Activated gamma-delta T cell (primary cell): ENCODE measurements at places on chromosomes 12 and 14.

GRCh38 chr12:115639648-115640012, 637.9 kb downstream of the MED13L start:
- DNase-seq: no peak

- DNase-seq: no peak
Observed at GRCh38 chr12:100114574-100114973, 28.1 kb downstream of the BLTP3B start.

DNA sequence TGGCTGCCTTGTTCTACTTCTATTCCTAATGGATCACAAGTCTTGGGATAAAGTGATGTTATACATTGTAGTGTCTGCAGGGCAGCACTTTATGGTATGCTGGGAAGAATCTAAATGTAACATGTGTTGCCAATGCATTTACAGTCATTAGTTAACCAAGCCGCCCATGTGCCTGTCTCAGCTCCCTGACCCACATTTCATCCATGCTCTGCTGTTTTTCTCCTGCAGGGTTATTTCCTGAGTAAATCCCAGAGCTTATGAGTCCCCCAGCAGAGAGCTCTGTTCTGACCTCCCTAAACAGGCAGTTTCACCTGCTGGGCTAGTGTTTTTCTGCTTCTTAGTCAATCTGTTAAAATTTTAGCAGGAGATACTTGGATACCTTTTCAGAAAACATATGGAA, 4.4 kb upstream of the TMTC2 start:
- no peak for DNase-seq

- DNase-seq: no peak
Observed at GRCh38 chr12:122058549-122059149, 19.9 kb upstream of the MLXIP start.

DNA sequence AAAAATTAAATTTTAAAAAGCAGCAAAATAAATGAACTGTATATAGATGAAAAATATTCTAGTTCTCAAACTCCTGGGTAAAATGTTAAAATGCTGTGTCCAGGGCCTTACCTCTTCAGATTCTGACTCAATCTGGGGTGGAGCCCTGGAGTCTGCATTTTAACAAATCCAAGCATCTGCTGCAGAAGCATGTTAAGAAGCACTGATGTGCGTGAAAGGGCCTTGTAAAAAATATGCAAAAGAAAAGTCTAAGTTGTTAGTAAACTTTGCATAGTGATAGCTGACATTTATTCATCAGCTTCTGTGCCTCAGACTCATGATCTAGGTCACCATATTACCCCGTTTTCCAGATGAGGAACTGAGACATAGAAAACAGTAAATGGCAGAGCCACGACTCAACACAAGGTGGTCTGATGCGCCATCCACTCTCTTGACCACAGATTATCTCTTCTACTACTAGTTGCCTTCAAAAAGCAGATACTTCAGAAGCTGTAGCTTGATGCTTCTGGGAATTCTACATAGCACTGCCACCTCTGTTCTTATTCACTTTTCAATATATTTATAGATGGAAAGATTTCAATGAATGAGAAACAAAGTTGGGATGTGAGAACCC, 28.0 kb upstream of the PTCSC3 start:
- no peak for DNase-seq

GRCh38 chr12:112087851-112088250, 20.7 kb downstream of the NAA25 start:
- no peak for DNase-seq

GRCh38 chr12:46150735-46151134, 118.1 kb downstream of the SLC38A1 start:
- DNase-seq: no peak

- DNase-seq: no peak
Observed at GRCh38 chr12:116182359-116183063, 95.0 kb downstream of the MED13L start.

GRCh38 chr12:69252033-69252432, 12.7 kb downstream of the CPSF6 start:
- DNase-seq: no peak

DNA sequence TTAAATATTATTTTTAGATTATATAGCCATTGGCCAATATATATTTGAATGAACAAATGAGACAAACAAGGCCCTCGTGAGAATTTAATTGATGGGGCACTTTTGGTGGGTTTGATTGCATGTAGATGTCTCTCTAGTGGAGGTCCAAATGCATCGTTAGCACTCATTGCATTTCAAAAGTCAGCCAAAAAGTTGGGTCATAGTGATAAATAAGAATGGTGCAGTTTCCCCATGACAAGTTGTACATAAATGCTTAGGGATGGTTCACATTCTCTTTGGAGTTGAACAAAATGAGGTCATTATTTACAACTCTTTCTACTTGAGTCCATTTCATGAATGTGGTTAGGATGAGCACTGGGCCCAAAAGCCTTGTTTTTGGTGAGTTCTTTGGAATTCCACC, 1.0 kb downstream of the BEST3 start:
- no peak for DNase-seq

GRCh38 chr14:28468191-28469151, 298.1 kb upstream of the FOXG1 start:
- DNase-seq: no peak

- no peak for DNase-seq
Observed at GRCh38 chr14:89746654-89747053, 207.9 kb downstream of the EFCAB11 start.

DNA sequence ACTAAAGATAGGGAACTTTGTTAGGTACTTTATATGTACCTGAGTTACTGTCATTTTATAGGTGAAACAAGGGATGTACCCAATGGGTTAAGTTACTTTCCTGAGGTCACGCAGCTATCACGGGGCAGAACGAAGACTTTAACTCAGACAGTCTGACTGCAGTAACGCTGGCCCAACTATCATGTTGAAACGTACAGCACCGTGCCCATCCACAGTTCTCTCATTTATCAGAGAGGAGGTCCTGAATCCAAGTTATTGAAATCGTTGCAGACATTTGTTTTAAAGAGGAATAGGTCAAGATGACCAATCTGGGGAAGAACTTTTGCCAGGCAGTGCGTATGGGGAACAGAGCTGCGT, 587 bp upstream of the C12orf75 start:
- DNase-seq: no peak

DNA sequence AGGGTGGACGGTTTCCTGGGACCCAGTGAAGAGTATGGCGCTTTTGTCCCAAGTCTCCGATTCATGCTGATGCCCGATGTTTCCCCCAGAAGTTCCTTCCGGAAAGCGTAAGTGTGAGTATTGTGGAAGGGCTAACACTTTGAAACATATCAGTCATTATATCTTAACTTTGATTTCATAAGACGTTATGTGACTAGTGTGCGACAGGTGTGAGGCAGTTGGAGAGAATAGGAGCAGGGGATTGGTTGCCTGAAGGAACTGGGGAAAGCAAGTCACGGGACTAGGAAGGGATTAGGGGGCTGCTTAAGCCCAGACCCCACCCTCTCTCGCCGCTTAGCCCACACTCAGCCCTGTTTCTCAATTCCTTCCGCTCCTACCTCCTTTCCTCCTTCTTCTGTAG, 154.9 kb downstream of the CHST11 start:
- no peak for DNase-seq

GRCh38 chr12:92471551-92471950, 231.2 kb upstream of the PLEKHG7 start:
- no peak for DNase-seq

GRCh38 chr12:104750061-104750460, 208.0 kb downstream of the SLC41A2 start:
- no peak for DNase-seq

DNA sequence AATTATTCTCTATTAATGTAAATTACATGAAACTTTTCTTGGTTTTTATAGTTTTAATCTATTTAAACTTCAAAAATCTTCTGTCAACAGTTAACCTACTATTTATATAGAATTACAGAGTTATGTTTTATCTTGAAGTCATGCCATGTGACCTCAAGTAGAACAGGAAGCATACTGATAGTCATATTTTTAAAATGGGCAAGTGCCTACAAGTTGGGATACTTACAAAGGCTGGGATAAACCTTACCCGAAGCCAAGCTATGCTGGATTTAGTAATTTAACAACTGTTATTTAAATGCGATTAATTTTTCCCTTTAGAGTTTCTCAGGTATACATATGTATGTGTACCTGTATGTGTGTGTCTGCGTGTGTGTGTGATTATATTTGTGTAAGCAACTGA, 266.9 kb downstream of the RASSF9 start:
- DNase-seq: no peak

GRCh38 chr14:81509838-81510452, 23.7 kb downstream of the SEL1L start:
- no peak for DNase-seq

DNA sequence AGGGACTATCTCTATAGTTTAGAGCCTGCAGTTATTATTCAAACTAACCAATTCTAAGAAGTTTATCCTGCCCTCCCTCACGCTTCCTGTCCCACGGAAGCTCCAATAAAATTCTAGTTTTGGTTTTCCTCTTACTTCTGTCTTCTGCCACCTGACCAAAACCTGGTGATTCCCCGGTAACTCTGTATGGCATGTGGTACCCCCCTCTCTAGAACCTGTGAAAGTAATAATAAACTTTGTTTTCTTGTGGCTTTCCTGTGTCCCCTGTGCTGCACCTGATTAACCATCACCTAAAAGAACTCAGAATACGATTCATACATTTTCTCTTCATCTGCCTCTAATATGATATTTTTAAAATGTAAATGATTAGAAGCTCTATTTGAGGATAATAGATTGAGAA, 379.8 kb downstream of the APAF1 start:
- no peak for DNase-seq

- no peak for DNase-seq
Observed at GRCh38 chr12:13387101-13387500, 190.6 kb downstream of the EMP1 start.

- no peak for DNase-seq
Observed at GRCh38 chr14:101034986-101035385, 131.5 kb upstream of the RTL1 start.

- no peak for DNase-seq
Observed at GRCh38 chr14:89466484-89466883, 49.5 kb upstream of the FOXN3 start.

GRCh38 chr14:86852530-86852929, 1140.5 kb downstream of the GALC start:
- DNase-seq: no peak

- no peak for DNase-seq
Observed at GRCh38 chr14:60632777-60633176, 16.5 kb downstream of the SIX1 start.

DNA sequence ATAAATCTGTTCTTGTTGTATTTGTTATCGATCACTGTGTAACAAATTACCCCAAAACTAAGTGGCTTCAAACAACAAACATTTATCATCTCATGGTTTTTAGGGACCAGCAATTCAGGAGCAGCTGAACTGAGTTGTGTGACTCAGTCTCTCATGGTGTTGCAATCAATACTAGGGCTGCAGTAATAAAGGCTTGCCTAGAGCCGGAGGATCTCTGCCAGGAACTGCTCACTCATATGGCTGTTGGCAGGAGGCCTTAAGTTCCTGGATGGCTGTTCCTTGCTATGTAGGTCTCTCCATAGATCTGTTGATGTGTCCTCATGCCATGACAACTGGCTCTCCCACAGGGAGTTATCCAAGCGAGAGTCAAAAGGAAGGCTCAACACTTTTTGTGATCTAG, 3.8 kb upstream of the PSMC6 start:
- no peak for DNase-seq

- no peak for DNase-seq
Observed at GRCh38 chr14:55128386-55129085, 516 bp upstream of the LGALS3 start.

DNA sequence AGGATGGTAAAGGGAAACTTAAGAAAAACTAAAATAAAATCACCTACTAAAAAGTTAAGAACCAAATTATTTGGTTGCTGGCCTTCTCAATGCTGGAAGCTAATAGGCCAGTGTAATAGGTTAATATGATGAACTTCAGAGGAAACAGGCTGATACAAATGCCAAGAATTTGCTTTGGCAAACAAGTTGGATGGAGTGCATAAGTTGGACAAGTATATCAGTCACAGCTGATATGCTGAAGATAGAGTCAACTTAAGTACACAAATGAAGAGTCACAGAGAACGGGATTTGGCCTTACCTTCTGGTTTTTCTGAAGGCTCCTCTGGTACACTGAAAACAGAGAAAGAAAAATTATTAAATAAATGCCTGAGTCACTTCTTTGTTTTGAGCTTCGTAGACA, 48.2 kb downstream of the ZFYVE26 start:
- no peak for DNase-seq

DNA sequence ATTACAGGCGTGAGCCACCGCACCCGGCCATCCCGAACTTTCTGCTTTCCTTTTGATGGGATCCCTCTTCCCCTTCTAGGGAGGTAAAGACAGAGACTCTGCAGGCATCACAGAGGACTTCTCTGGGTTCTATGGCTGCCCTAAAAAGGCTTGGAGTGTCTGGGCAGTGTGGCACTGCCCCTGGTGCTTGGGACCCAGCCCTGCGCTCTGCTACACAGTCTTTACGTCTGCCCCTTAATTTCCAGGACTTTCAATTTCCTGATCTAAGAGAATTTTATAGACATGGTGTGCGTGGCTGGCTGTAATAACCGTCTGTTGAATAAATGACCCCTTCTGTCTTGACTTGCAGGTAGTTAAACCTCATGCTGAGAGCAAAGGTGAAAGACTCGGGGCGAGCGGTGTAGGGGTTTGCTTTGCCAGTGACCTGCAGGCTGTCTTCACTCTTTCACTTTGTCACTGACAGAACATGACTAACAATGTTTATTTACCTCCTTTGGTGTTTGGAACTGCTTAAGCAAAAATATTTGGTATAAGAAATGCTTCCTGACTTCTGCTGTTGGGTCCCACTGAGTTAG, 110.9 kb upstream of the MAP1LC3B2 start:
- DNase-seq: no peak

DNA sequence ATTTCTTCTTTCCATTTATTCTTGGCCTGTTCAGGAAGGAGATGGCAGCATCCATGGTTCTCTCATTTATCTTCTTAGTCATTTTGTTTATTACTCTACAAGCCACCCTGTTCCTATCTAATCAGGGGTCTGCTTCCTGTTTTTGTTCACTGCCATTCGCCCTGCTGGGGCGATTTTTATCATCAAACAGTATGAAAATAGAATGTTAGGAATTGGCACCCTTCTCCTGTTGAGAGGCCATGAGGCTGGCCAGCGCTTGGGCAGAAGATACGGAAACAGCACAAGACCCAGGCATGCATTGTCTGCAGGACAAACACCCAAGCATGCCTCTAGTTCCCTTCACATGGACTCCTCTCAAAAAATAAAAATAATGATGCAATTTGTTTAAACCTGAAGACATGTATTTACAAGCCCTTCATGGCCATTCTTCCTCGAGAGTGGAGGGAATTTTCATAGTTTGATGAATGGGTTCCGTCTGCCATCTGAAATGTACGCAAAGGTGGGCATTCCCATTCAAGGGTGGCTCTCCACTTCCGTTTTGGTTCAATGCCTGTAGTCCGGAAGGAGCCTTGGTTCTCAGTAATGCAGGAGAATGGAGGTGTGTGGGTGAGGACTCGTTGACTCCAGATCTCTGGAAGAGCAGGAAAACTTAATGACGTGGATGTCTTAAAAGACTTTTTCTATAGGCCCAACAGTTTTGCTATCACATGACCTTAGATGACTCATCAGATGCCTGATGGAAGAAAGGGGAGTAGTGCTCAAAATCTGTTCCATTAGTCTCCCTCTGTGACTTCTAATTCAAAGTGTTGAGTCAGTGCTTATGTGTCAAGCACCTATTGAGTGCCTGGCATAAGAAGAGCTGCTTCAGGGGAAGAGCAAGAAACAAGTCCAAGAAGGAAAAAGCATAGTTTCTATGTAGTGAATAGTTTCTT, 252.4 kb upstream of the TBX3 start:
- no peak for DNase-seq
